ENCODE measurements at places on chromosomes 3 and 15.

- no peak for DNase-seq
Observed at GRCh38 chr3:127369356-127369935, 81.6 kb upstream of the PRR20G start.

DNA sequence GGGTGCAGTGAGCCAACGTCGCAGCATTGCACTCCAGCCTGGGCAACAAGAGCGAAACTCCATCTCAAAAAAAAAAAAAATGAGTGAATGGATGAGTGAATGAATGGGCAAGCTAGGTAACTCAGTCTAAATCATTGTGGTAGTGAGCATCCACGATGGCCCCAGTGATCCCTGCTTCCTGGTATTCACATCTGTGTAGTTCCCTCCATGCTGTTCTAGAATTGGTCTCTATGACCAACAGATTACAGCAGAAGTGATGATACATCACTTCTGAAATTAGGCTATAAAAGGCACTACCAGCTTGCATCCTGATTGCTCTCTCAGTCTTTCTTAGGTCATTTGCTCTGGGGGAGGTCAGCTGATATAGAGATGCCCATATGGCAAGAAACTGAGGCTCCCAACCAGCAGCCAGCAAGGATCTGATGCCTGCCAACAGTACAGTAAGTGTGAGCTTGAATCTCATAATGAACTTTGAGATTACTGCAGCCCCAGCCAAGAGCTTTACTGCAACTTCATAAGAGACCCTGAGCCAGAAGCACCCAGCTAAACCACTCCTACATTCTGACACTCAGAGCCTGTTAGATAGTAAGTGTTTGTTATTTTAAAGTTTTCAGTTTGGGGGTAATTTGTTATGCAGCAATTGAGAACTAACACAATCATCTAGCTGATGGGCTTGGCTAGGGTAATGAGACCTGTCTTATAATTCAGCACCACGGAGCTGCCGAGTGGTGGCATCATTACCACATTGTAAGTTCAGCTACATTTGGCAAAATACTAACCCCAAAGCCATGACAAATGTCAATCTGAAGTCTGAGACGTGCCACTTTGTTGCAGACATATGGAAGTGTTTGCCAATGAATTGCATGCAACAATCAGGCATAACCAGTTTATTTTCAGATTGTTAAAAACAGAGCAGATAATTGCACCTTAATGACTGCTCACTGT, 53.0 kb downstream of the KLHL6 start:
- DNase-seq, result no peak

GRCh38 chr3:9716801-9717555, 13.3 kb downstream of the CPNE9 start:
- DNase-seq, result no peak

- DNase-seq, result no peak
Observed at GRCh38 chr3:16898595-16899395, 14.0 kb downstream of the PLCL2 start.

GRCh38 chr3:27533718-27534573, 49.8 kb upstream of the SLC4A7 start:
- DNase-seq, result no peak

- DNase-seq, result no peak
Observed at GRCh38 chr3:72548981-72549380, 299.3 kb downstream of the SHQ1 start.

GRCh38 chr15:85621094-85621493, 173.6 kb downstream of the KLHL25 start:
- DNase-seq, result no peak

- no peak for DNase-seq
Observed at GRCh38 chr3:166697495-166697894, 682.6 kb downstream of the ZBBX start.

DNA sequence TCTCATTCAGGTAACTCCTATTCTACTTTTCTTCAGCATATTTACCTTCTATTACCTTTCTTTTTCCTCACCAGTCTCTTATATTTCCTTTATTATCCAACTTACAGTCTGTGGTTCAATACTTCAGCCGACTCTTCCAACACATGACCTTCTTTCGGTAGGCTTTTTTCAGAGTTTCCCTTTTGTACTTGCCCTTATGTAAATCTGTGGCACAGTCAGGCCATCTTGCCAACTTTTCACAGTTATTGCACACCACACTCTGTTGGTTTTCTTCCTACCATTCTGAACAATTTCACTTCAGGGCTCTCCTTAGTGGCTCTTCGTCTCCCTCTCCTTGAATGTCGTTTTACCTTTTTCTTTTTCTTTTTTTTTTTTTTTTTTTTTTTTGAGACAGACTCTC, 427.8 kb downstream of the LPP start:
- no peak for DNase-seq

- no peak for DNase-seq
Observed at GRCh38 chr3:49611719-49612118, 57.4 kb downstream of the BSN start.
